NCI-H524 treated with DMSO at 0.1 percent for 48 hours (cell line): ENCODE measurements at places on chromosomes 4 and X.

- DNase-seq: no peak
Observed at GRCh38 chrX:51860679-51861078, 32.7 kb upstream of the MAGED1 start.

GRCh38 chr4:41526628-41527027, 11.3 kb upstream of the LIMCH1 start:
- DNase-seq: no peak

GRCh38 chr4:145703850-145704497, 24.0 kb downstream of the C4orf51 start:
- DNase-seq: no peak

DNA sequence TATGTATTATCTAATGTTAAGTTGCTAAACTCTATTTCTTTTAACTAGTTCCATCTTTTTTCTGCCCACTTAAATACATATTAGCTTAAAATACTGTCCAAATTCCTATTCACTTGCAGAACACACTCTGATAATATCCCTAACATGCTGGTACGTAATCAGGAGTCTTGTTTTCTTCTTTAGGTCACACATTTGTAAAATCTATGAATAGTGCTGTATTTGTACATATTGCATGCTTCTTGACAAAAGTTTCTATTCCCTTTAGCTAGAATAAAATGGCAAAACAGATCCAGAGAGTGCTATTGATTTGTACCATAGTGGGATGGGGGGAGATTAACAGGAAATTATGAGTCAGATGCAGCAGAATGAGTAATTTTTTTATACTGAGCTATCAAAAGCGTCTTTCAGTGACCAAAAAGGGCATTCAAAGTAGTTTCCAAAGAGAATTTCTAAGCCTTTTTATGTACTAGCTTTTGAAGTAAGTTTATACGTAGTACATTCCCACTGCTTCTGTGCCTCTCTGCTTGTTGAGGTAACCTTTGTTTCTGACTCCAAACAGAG, 126.5 kb downstream of the PTPN13 start:
- no peak for DNase-seq

- no peak for DNase-seq
Observed at GRCh38 chrX:38610849-38611248, 49.5 kb downstream of the TSPAN7 start.

DNA sequence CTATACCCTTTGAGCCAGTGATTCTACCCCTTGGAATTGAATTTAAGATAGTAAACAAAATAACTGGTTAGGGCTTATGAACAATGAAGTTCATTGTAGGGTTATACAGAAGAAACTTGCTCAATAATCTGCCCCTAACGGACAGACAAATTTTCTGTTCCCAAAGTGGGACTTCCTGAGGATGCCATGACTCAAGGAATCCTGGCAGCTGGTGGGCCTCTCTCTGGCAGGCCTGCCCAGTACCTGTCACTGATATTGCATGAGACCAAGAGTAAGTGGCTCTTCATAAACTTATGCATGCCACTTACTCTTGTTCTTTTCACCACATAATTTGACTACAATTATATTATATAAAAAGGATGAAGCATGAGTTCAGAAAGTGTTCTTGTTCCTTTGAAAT, 41.5 kb downstream of the GPRIN3 start:
- no peak for DNase-seq

DNA sequence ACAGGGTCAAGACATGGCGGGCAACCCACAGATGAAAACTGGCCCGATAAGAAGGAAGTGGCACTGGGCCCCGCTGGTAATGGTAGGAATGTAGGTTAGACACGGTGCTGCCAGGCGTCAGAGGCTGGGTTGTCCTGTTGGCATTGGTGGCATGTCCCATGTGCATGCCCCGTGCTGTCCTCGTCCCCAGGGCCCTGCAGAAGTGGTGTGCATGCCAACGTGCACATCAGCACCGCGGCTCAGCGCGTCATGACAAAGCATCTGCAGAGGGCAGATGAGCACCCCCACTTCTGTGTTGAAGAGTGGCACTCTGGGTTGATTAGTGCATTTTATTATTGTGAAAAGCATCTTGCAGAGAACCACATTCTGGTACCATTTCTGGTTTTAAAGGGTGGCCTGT, 35.6 kb downstream of the NELFA start:
- DNase-seq: no peak

GRCh38 chrX:119726900-119727555, 31.4 kb upstream of the SOWAHD start:
- DNase-seq: no peak

GRCh38 chr4:67201334-67201733, 344.0 kb downstream of the CENPC start:
- no peak for DNase-seq

GRCh38 chrX:103520386-103520785, 1.1 kb upstream of the RAB40A start:
- DNase-seq: no peak

GRCh38 chr4:134539729-134540231, 338.2 kb upstream of the PABPC4L start:
- DNase-seq: no peak

DNA sequence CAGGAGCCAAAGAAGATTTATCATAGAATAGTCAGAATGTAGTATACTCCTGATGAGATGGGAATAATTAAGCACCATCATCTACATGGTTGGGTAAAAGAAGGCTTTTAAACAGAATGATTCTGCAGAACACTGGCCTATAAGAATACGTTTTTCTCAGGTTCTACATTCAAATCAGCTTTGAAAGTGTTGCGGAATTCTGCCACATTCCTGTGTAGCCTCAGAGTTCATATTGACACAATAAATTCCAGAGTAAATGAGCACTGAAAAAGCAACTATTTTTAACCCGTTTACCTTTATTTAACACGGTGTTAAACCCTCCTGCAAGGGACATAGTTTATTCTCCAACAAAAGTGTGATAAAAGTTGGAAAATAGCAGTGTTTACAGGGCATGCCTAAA, 950.2 kb upstream of the SLIT2 start:
- DNase-seq: no peak

GRCh38 chrX:120365320-120365719, 3.4 kb downstream of the ATP1B4 start:
- peak; percentile 8 for DNase-seq

DNA sequence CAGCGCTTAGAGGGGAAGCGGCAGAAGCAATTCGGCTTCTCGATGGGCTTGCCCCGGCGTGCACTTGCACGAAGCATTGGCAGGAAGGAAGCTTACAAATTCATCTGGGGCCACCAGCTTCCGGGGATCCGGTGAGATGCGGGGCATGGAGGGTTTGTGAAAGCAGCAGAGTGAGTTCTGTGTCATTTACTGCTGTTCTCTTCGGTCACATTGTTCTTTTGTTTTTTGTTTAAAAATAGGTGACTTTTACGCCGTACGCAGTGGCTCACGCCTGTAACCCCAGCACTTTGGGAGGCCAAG, 47.0 kb downstream of the ASMT start:
- DNase-seq: no peak

DNA sequence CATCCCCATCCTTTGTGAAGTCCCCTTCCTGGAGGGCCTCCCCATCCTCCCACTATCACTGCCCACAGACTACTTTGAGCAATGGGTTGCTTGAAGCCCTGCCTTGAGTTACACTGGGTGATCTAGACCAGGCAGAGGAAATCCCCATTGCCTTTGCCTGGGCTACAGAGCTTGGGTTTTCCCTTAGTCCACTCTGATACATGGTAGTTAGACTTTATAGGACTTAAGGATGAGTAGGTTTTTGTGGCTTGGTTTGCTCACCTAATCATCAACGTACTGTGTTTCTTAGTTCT, 56.6 kb downstream of the TMEM131L start:
- no peak for DNase-seq

DNA sequence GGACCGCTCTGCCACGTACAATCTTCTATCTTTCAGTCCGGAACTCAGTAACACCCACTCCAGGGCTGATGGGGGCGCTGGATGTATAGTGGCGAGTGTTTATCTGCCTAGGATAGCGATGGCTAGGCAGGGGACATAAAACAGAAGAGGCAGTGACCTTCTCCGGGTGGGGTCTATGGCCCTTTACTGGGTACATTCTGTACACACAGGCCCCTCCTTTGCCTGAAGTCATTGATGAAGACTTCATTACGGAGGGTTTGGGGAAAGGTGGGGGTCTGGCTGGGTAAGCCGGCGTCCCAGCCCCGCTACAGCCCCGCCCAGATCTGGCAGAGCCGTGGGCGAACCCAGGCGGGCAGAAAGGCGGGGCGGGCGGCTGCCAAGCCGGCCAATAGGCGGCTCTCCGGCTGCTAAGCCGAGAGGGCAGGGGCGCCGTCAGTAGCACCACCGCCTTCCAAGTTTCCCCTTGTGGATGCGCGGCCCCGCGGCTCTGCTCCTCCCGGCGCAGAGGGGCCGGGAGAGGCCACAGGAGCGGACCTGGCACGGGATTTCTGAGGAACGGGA, at the start of gene CHST7:
CHST7 (plus strand) TSS at position 435 of the 561 bp plus-strand sequence. CDS start 167 bp downstream, outside the sequence.
- DNase-seq: peak; percentile 42

GRCh38 chr4:162341533-162341932, 177.7 kb upstream of the FSTL5 start:
- DNase-seq: no peak

DNA sequence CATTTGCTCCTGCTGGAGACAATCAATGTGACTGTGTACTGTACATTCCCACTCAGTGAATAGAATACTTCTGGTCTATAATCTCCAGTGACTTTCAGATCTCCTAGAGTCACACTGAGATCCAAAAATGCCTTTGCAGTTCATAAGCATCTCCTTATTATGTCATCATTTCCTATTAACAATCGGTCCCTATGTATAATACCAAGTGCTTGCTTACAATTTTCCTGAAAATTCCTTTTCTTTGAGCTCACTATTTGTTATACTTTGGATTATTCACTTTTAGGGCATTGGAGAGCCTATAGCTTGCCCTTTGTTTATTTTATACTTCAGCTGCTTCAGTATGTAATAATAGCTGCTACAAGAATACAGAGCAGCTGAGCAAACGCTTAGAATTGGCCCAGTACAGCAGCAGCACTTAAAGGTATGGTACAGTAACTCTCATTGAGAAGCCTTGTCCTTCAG, 313.0 kb downstream of the DCTD start:
- DNase-seq: no peak

DNA sequence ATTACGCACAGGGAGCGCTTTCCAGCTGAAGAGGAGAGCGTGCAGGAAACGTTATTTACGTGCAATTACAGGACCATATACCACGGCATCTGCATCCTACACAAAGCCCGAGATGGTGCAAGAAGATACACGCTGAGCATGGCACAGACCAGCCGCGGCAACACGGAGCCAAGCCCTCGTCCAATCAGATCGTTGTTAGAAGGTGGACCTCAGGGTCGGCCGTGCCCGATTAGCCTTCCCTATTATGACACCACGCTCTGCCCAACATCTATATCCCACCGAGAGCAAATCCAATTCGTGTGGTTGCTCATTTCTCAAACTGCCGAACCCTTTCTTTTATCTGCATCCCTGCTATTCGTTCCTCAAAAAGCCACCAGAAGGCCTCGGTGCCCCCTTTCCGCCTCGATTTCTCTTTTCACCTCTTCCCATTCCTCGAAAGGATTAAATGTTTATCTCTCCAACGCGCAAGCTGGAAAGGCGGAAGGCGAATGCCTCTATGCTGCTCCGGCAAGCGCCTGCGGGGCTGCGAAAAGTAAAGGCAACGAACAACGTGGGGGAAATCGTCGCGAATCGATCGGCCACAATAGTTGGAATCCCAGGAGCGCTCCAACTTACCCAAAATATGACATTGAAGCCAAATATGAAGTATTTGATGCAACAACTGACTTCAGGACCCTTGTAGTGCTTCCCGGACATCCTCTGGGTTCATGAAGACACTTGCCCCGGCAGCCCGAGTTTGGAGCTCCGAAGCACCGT, 702 bp downstream of the TSPAN5 start:
- DNase-seq: peak; percentile 20

DNA sequence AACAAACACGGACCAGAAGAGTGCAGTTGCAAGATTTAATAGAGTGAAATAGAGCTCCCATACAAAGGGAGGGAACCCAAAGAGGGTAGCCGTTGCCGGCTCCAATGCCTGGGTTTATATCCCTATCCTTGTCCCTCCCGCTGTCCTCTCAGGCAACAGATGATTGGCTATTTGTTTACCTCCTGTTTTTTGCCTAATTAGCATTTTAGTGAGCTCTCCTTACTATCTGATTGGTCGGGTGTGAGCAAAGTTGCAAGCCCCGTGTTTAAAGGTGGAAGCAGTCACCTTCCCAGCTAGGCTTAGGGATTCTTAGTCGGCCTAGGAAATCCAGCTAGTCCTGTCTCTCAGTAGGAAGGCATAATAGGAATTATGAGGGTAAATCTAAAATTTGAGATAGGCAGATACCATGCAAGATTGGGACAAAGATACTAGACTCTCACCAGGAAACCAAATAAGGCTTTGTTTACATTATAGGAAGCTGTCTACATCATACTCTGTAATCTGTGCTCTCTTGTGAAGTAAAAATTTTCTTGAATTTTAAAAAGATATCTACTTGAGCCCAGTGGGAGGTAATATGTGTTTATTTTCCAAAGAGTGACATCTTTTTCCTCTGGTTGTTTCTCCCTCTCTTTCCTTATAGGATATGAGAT, 65.9 kb downstream of the ATP10D start:
- DNase-seq: no peak

GRCh38 chrX:151929126-151929525, 16.4 kb downstream of the MAGEA4 start:
- DNase-seq: no peak

GRCh38 chrX:118181030-118181429, 64.4 kb upstream of the KLHL13 start:
- DNase-seq: no peak

- no peak for DNase-seq
Observed at GRCh38 chrX:96861218-96861617, 22.5 kb upstream of the RPA4 start.

DNA sequence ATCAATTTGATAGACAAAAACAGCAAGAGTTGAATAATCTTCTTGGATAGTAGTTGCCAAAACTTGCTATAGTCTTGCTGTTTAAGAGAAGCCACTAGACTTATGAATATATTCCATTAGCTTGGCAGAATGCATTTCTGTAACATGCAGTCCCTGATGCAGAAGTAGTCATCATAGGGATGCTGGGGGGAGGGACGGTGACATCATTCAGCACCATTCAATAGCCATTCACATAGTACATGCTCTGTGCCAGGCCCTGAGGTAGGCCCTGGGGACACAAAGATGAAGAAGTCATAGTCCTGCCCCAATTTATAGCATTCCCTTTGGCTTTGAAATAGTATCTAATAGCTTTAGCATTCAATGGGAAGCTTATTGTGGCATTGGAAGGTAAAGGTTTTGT, 185.5 kb upstream of the AFF2 start:
- no peak for DNase-seq

DNA sequence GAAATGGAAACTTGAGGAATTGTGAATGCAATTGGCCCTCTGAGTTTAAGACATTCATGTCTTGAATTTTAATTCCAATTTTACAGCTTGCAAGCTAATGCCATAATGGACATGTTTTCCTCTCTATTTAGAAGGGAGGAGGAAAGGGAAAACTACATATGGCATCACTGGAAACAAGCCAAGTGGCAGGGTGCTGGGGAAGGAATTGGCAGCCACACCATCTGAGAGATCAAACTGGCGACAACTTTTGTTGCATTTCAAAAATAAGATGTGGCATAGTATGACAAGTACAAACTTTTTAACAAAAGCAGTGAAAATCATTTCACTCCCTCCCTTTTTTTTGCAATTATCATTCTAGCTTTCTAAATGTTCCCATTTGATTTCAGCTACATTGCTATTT, 615.6 kb downstream of the CENPC start:
- DNase-seq: peak; percentile 78

GRCh38 chrX:1336331-1336943, at the start of gene IL3RA:
TSS of gene IL3RA (plus strand) at chrX:1336785. CDS start at chrX:1341766, 4,981 bp downstream.
- no peak for DNase-seq

GRCh38 chr4:150782311-150782710, 200.4 kb downstream of the MAB21L2 start:
- DNase-seq: no peak

- no peak for DNase-seq
Observed at GRCh38 chr4:35939751-35940150, 304.6 kb downstream of the ARAP2 start.

- DNase-seq: no peak
Observed at GRCh38 chrX:23317799-23318724, 16.6 kb upstream of the PTCHD1 start.
